ENCODE measurements at places on chromosomes 3 and 15. TPM values are rescaled to one million over a fixed set of nuclear protein-coding genes. Genes with fewer than 3 reads are reported as not detected.

DNA sequence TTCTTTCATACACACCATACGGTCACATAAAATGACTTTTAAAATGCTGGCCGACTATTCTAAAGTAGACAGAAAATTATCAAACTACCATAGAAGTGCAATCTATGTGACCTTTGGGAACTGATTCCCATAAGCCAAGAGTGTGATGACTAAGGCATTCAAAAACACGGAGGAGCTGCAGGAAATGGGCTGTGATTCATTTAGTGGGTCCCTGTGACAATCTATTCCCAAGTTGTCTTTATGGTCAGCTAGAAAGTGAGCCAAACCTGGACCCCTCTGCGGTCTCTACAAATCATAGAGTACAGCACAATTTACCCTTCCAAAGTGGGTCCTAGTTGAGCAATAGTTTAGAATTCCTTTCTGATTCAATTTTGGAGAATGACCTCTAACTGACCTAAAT is 251.5 kb upstream of the CBLB start:
- DNase-seq: peak; percentile 76
- H3K27me3 ChIP-seq: no peaks in the 10 kb centered on the region
- H3K27ac ChIP-seq: peak overlapping the region; percentile 15
- no peak overlapping the region for H3K4me3 ChIP-seq
- H3K36me3 ChIP-seq: no peaks in the 10 kb centered on the region

DNA sequence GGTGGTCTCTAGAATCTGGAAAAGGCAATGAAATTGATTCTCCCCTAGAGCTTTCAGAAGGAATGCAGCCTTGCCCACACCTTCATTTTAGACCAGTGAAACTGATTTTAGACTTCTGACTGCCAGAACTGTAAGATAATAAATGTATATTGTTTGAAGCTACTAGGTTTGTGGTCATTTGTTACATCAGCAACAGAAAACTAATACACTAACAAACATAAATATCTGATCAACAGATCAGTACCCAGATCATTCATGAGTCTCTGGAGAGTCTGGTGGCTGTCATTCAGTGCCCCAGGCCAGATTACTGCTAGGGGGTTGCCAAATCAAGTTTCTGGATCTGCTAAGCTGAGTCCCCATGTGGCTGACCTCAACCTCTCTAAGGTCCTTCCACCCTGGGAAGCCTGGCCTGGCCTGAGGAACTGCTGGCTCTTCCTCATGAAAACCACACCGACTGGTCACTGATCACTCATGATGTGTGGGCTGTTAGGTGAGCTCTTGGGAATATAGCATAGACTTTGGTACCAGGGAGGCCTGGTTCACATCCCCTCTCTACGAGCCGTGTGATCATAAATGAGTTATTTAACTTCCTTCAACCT is 11.1 kb upstream of the LACTB start:
- no peak for DNase-seq
- H3K27me3 ChIP-seq: no peaks in the 10 kb centered on the region
- H3K27ac ChIP-seq: no peak overlapping the region

DNA sequence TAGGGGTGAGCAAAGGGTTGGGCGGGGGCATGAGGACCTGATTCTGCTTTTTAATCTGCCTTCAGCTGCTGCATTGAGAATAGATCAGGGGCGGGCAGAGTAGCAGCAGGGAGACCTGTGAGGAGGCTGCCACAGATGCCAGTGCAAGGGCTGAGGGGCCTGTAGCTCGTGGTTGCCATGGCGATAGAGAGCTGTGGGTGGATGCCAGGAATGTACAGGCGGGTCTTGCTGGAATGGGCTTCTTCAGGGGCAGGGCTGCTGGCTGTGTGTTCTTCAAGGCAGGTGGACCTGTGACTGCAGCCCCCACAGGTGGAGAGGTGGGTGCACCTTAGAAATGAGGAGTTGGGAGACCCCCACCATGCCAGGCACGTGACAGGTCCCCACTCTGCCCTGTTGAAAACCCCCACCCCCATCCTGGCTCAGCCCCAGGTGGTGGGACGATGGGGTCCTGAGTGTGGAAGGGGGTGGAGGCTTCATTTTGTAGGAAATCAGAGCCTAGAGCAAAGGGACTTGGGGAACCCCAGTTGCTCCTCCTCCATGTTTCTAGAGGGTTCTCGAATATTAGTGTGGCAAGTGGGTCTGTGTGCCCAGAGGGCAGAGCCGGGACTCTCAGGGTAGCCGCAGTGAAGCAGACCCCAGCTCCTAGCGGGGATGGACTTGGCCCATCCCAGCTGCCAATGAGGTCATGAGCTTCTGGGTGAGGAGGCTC is 38.3 kb downstream of the SLC6A6 start:
- H3K4me1 ChIP-seq: peaks cover 11% of the 10 kb centered on the region
- no peak for DNase-seq
- H3K4me3 ChIP-seq: no peak overlapping the region
- no peak overlapping the region for H3K27ac ChIP-seq
- peaks cover 2% of the 10 kb centered on the region for H3K36me3 ChIP-seq

Gene CCR8
- not detected for polyA plus RNA-seq

DNA sequence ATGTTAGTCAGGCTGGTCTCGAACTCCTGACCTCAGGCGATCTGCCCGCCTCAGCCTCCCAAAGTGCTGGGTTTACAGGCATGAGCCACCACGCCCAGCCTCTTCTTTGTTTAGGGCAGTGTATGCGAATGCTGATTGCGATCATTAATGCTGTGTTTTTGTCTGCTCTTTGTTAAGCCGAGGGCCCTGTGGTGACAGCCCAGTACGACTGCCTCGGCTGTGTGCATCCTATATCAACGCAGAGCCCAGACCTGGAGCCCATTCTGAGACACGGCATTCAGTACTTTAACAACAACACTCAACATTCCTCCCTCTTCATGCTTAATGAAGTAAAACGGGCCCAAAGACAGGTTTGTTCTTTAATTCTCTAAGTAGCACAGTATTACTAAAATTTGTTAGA is 7.8 kb downstream of the KNG1 start:
- H3K4me1 ChIP-seq: no peaks in the 10 kb centered on the region
- H3K27ac ChIP-seq: no peak overlapping the region
- no peak for DNase-seq
- H3K27me3 ChIP-seq: no peaks in the 10 kb centered on the region
- no peaks in the 10 kb centered on the region for H3K36me3 ChIP-seq

Gene IL5RA
- polyA plus RNA-seq: not detected

DNA sequence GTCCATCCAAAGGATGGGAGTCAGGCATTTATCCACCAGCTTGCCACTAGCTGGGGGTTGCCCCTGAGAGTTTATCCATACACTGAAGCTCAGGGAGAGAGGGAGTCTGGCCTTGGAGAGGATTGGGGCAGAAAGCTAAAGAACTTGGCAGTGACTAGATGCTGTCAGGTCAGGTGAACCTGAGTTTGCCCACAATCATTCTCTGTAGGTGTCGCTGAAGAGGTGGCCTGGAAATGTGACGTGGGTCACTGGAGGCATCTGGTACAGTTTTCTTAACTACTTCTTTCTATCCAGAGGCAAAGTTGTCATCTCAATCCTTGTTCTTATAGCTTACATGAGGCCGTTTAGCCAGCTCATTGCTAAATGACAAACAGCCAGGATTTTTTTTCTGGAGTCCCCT is 298.0 kb upstream of the CTNNB1 start:
- H3K27ac ChIP-seq: no peak overlapping the region
- DNase-seq: no peak
- H3K27me3 ChIP-seq: no peaks in the 10 kb centered on the region
- no peaks in the 10 kb centered on the region for H3K36me3 ChIP-seq
- no peaks in the 10 kb centered on the region for H3K4me1 ChIP-seq

DNA sequence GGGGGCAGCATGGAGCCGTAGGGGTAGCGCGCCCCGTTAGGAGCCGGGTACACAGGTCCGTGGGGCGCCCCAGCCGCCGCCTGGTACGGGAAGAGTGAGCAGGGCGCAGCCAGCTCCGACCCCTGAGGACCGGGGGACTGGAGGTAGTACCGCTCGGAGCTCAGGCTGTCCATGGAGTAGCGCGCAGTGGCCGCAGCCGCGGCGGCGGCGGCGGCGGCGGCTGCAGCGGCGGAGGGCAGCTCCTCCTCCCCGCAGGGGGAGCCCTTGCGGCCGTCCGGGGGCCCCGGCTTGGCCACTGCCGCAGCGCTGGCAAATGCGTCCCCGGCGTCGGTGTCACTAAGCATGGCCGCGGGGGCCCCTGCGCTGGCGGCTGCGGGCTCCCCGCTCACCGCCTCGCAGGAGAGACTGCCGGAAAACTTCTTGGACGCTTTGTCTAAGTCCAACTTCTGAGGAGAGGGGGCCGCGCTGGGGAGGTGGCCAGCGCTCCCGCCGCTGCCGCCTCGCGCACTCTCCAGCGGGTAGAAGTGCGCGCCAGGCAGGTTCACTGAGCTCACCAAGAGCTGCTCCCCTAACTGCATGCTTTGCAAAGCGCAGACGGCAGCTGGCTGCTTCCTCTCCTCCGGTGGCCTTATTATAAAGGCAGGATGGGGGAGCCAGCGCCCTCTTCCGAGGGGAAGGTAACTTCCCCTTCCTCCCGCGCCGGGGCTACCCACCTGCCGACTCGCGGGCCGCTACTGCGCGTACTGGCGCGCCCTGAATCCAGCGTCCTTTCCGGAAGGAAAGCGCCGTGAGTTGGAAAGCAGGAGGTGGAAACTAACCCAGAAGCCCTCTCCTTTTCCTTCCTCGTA is at the start of gene EOMES:
Gene EOMES (minus strand): TSS at position 607 of the 848 bp plus-strand sequence. CDS start 29 bp downstream, at position 578.
- H3K4me3 ChIP-seq: peak within 1 kb of the TSS; percentile 19
- peaks cover 2% of the 10 kb centered on the region for H3K4me1 ChIP-seq
- peaks cover 65% of the 10 kb centered on the region for H3K27me3 ChIP-seq
- DNase-seq: peak; percentile 42

GRCh38 chr15:83960192-83960829 is 275.3 kb upstream of the GOLGA6L4 start:
- no peaks in the 10 kb centered on the region for H3K36me3 ChIP-seq
- no peaks in the 10 kb centered on the region for H3K4me1 ChIP-seq
- no peak overlapping the region for H3K27ac ChIP-seq
- no peak for DNase-seq
- H3K4me3 ChIP-seq: no peak overlapping the region

DNA sequence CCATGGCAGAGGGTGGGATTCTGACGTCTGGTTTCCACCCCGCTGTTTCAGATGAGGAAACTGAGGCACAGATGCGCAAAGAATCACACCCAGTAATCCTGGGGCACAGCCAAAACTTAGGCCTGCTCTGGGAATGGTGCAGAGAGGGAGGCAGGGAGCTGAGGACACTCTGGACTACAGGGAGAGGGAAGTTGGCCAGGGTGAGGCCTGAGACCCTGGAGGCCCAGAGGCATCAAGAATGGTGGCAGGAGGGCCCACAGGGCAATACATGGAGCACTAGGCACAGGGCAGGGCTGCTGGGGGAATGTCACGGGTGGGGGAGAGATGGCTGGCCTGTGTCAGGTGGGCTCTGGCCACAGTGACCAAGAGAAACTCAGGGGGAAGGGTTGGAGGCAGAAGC is 63.6 kb downstream of the TLE3 start:
- H3K36me3 ChIP-seq: no peaks in the 10 kb centered on the region
- no peak overlapping the region for H3K27ac ChIP-seq
- DNase-seq: no peak
- H3K4me1 ChIP-seq: no peaks in the 10 kb centered on the region
- H3K27me3 ChIP-seq: peaks cover 18% of the 10 kb centered on the region

DNA sequence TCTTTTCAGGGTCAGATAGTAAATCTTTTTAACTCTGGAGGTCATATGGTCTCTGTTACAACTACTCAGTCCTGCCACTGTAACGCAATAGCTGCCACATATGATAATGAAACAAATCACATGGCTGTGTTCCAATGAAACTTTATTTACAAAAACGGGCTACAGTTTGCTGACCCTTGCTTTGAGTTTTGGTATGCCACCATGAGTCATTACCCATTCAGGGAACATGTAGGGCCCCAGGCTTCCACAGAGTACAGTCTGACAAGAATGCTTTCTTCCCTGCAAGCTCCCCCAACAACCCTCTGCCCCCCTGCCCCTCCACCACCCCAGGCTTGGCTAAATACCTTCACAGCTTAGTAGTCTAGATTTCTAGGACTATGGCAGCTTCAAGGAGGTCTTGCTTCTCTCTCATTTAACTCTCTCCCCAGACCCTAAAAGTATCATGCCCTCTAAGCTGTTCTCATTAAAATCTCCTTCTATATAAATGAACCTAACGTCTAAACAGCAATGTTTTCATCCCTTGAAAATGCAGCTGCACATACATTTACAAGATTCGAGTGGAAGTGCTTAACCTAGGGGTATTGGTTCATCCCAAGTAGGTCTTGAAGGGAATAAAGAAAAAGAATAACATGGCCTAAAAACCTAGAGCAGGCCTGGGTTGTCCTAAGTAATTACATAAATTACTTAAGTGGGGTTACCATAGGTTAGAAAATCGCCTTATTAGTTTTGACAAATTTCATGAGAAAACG is 117.8 kb upstream of the PRICKLE2 start:
- H3K36me3 ChIP-seq: no peaks in the 10 kb centered on the region
- DNase-seq: peak; percentile 93
- H3K4me1 ChIP-seq: peaks cover 38% of the 10 kb centered on the region

DNA sequence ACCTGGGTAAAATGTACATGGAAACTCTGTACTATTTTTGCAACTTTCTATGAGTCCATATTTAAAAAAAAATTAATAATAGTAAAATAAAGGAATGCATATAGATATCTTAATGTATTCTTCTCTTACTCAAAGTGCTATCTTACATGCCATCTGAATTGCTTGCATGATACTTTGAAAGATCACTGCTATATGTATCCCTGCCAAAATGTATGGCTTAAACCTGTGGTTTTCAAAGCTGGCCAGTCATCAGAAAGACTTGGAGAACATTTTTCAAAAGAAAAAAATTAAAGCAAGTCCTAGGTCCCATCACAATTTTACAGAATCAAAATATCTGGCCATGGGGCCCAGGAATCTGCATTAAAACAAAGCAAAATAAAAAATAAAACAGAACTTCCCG is 262.1 kb downstream of the LPP start:
- H3K4me3 ChIP-seq: no peak overlapping the region
- no peak for DNase-seq
- H3K27ac ChIP-seq: no peak overlapping the region
- no peaks in the 10 kb centered on the region for H3K27me3 ChIP-seq
- peaks cover 7% of the 10 kb centered on the region for H3K4me1 ChIP-seq

DNA sequence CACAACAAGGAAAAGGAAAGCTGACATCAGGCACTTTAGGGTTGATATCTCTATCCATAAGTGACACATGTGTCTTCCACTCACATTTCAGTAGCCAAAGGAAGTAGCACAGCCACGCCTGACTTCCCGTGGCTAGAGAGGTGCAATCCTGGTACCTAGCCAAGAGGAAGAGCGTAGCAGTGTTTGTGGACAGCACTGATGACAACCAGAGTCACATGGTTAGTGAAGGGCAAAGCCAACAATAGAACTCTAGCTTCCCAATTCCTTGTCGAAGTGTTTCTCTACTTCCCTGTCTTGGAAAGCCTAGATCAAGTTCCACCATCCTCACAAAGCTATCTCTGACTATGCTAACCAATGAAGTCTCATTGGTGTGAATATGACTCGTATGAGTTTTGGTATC is 189.2 kb downstream of the RSL24D1 start:
- no peaks in the 10 kb centered on the region for H3K36me3 ChIP-seq
- no peak for DNase-seq

- H3K27me3 ChIP-seq: peaks cover 4% of the 10 kb centered on the region
- H3K36me3 ChIP-seq: no peaks in the 10 kb centered on the region
- peak; percentile 81 for DNase-seq
- H3K4me3 ChIP-seq: peak overlapping the region; percentile 82
- H3K27ac ChIP-seq: no peak overlapping the region
- H3K4me1 ChIP-seq: no peaks in the 10 kb centered on the region
Observed at GRCh38 chr3:183253528-183254486, 754 bp downstream of the B3GNT5 start.
